ENCODE measurements at places on chromosomes 11 and 22.
A peak's percentile ranks its signal among the peaks of the same experiment; 100 is the strongest.

DNA sequence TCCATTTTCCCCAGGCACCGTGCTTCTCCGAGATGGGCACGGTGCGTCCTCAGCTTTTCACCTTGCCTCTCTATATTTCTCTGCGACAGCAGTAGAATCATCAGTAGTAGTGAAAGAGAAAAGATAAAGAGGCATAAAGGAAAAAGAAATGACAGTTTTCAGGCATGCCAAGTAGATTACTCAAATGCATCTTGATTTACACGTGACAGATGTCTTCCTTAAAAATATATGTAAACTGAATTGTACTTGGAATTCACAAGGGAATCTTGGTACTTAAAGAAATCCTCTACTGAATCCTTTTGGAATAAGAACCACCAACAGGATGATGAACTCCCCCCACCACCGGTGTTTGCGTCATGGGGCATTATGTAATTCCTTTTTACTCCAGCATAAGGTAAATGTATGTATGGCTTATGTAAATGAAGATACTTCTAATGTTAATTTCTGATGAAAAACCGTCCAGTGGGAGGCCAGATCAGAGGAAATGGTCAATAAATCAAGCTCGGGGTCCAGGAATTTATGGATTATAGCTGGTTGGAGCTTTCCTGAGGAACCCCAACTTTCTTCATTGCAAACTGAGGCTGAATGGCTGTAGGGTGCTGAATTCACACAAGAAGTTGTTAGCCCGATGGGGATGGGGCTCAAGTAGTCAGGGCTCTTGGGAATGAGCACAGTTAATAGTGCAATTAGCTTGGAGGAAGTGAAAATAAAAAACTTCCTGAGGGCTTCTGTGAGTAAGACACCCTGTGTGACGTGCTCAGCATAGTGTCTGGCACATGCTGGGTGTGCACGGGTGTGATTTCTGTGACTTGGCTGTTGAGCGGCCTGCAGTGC lies 630.4 kb downstream of the OPCML start:
- no peak for DNase-seq

DNA sequence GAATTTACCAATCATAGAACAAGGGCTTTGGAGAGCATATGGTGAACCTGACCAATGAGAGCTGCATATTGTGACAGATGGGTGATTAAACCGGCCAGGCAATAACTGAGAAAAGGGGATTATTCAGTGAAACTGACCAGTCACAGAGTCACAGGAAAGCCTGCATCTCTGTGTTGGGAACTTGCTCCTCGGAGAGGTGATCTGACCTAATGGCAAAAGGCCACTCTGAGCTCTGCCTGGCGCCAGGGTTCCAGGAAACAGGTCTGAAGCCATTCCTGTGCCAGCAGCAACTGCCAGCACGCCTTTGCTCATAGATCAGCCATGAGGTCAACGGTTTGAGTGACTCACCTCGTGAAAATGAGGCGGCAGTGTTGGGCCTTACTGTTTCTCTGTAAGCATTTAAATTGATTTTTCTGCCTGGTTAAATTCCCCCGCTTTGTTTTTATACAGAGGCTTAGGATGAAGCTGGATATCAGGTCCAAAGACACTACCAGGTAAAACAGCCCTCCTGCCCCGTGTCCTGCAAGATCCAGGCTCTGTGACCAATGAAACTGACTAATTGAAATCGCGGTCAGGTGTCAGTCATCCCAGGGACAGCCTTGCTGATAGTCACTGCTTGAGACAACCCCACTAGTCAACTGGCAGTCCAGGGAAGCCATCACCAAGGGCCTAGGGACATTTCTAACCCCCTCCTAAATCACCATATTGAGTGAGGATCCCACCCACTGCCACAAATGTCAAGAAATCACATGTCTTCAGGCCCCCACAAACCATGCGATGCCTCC lies 35.8 kb upstream of the MYOD1 start:
- DNase-seq: no peak

DNA sequence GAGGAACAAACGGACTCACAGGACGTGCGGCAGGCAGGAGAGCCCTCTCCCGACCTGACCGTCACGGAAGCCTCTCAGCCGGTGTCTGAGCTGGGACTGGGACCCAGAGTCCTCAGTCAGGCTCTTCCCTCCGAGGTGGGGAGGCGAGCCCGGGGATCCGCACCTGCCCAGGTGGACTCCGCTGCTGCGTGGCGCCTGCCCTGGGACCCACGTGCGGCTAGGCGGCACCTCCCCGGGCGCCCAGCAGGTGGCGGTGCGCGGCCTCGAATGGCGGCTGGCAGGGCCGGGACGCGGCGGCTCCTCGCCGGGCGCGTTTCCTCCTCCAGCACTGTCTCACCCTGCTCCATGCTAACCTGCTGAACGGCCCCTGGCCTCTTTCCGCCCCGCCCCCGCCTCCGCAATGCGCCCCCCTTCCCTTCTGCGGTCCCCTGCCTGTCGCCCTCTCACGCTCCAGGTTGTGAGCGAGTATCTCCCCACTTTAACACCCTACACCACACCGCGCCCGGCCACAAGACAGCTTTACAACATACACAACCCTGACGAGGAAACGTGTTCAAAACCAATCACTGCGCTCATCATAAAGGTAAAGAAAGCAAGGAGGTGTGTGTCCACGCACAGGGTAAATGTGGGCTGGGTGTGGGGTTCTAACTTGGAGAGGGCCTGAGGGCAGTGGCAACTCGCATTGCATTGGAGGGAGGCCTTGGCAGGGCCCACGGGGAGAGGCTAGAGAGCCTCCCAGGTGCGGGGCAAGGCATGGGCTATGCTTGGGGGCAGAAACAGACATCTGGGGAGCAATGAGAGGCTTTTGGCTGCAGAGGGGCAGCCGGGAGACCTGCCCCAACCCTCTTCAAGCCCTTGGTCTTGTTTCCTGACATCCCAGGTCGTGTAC lies 25.9 kb upstream of the ATXN10 start:
- no peak for DNase-seq

DNA sequence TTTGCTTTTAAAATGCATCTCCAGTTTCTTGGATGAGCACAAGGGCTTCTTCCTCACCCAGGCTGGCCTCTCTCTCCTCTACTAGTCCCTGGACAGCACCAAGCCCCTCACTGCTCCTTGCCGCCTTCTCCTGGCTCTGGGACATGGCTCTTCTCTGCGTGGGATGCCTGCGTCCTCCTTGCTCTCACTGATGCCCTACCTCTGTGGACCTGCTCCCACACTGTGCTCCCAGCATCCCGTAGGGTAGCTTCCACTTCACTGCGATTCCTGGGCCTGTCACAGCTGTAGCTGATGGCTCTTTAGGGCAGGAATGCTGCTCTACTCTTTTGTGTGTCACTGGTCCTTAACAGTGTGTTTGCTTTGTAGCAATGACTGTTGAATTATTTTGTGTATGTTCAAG lies 136.3 kb downstream of the SNX19 start:
- DNase-seq: peak; percentile 57

GRCh38 chr11:114219559-114220349 lies 76.4 kb upstream of the NNMT start:
- no peak for DNase-seq

- DNase-seq: no peak
These were observed 33.8 kb upstream of the DKK3 start for GRCh38 chr11:12042215-12042676.

DNA sequence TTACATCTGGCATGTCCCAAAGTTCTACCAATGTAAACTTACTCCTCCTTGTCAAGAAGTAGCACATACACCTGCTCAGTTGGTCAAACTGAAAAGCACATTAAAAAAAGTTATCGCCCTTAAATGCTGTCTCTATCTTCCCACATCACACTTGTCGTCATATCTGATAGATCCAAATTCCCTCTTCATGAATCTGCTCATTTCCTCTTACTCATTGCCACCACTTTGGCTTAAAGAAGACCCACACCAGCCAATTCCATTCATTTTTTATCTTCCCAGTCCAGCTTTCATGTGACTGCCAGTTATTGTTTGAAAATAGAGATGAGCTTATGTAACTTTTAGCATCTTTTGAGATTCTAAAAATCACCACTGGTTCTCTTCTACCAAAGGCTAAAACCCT lies 305.9 kb upstream of the MTNR1B start:
- DNase-seq: no peak

Measured in coronary artery (tissue), 2 donors.